ENCODE measurements at places on chromosomes 11 and 22.

DNA sequence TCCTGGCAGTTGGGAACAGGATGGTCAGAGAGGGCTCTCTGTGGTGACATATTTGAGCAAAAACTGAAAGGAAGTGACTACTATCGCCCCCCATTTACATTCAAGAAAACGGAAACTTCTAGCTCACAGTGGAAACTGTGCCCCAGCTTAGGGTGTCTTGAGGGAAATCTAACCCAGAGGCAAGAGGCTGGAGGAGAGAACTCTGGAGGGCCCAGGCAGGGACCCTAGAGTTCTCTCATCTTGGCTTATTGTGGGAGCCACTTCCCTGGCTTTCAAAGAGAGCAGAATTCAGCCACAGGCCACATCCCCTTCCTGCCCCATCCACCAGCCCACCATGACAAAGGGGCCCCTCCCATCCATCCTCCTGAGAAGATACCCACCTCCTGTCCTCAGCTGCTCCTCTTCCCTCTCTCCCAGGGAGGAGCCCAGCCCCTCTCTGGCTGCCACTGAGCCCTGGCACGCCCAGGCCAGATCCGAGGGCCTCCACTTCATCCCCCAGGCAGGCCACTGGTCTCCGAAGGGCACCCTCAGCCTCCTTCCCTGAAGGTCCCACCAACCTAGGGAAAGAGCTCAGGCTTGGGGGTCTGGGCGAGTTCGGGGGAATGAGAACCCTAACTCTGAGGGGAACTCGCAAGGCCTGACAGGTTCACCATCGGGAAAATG, 1.6 kb upstream of the TMPRSS13 start:
- DNase-seq: no peak

DNA sequence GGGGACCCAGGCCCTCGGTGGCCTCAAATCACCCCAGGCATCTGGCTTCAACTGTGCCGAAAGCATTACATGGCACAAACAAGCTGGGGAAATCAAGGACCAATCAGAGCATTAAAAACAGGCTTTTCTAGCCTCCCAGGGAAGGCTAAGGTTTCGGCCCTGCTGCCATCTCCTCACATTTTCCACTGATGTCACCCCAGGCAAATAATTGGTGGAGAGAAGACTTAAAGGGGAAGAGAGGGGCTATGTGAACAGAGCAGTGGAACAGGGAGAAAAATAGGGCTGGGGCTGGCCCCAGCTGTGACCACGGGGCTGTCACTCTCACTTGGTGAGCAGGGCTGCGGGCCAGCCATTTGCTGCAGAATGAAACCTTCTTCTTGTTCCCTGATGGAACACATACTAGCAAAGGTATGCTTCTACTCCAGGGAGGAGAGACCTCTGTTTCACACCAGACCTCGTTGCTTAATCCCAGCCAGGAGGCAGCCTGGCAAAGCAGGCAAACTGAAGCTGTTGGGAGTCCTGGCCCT, 581.3 kb downstream of the SOX6 start:
- no peak for DNase-seq

DNA sequence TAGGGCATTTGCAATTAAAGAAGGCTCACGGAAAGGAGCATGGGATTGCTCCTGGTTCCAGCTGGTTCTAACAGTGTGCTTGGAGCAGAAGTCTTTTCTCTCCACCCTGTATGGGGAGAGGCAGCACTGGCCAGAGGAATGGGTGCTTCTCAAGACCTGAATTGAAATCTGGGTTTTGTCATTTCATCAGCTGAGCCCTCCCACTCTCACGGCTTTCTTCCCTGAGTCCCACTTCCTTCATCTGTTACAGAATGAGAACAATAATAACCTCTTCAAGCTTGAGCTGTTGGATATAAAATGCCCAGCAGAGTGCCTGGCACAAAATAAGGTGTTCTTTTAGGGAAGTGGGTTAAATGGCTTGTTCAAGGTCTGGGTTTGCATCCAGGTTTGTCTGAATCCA, 17.2 kb downstream of the CNTF start:
- DNase-seq: no peak

- DNase-seq: no peak
Observed at GRCh38 chr11:27447288-27448183, 25.1 kb downstream of the LGR4 start.

- DNase-seq: no peak
Observed at GRCh38 chr11:122319085-122319484, 203.1 kb upstream of the BLID start.

DNA sequence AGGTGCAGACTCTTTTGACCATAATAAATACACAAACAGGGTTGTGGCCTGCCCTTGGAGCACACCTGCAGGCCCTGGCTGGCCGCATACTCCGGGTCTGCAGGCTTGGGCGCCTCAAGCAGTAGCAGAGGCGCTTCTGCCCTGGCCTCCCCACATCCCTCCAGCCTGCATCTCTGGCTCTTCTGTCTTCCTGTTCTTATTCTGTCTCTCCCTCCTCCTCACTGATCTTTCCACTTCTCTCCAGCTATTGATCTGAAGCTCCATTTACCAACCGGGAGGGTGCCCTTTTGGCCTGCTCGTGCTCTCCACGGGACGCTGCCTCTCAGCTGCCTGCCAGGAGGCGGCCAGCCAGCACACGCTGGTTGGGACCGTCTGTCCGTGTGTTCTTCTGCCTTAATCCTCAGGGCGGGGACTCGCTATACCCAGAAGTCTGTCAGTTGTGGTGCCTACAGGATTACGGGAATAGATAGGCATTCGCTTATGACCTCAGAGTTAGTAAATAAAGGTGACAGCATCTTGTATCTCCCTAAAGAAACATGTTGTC, 5.2 kb downstream of the UPB1 start:
- no peak for DNase-seq

- DNase-seq: no peak
Observed at GRCh38 chr11:76550781-76551180, 106.0 kb downstream of the EMSY start.

- no peak for DNase-seq
Observed at GRCh38 chr11:1484061-1484671, 2.4 kb downstream of the MOB2 start.
